ENCODE measurements at places on chromosomes 7 and 10.

GRCh38 chr7:34392972-34393371, 265.0 kb upstream of the NPSR1 start:
- no peak for DNase-seq

DNA sequence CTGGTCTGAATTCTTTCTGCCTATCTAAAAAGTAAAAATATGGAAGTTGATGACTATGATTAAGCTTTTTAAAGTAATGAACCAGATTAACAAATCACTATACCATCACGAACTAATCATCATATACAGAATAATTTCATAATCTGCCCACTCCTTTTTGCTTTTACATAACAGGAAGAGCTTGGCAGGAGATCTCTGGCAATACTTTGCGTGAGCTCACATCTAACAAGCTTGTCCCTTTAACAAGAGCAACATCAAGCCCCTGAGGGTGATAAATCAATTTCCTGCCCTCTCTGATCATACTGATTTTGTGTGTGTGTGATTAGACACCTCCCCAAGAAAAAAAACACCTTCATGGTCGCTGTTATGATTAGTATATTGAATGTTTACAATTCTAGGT, 143.5 kb upstream of the ASAH2 start:
- DNase-seq: no peak

GRCh38 chr10:16752099-16752498, 65.1 kb downstream of the RSU1 start:
- DNase-seq: no peak

DNA sequence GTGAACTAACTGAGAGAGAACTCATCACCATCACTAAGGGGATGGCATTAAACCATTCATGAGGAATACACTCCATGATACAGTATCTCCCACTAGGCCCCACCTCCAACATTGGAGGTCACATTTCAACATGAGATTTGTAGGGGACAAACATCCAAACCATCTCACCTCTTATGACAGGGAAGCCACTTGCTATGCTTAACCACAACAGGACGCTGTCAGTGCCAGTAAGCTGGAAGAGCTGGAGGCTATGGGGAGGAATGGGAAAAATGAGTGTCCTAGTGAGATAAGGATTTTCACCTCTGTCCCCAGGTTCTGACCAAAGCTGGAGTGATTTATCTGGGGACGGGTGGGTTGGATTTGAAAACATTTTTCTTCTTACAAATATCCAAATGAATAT, 17.6 kb downstream of the PLCE1 start:
- no peak for DNase-seq

- DNase-seq: no peak
These were observed 910 bp downstream of the ARHGAP19 start for GRCh38 chr10:97291357-97292096.

GRCh38 chr10:89867964-89868363, 166.6 kb downstream of the KIF20B start:
- no peak for DNase-seq

GRCh38 chr10:96387601-96388000, 28.8 kb upstream of the OPALIN start:
- DNase-seq: no peak

DNA sequence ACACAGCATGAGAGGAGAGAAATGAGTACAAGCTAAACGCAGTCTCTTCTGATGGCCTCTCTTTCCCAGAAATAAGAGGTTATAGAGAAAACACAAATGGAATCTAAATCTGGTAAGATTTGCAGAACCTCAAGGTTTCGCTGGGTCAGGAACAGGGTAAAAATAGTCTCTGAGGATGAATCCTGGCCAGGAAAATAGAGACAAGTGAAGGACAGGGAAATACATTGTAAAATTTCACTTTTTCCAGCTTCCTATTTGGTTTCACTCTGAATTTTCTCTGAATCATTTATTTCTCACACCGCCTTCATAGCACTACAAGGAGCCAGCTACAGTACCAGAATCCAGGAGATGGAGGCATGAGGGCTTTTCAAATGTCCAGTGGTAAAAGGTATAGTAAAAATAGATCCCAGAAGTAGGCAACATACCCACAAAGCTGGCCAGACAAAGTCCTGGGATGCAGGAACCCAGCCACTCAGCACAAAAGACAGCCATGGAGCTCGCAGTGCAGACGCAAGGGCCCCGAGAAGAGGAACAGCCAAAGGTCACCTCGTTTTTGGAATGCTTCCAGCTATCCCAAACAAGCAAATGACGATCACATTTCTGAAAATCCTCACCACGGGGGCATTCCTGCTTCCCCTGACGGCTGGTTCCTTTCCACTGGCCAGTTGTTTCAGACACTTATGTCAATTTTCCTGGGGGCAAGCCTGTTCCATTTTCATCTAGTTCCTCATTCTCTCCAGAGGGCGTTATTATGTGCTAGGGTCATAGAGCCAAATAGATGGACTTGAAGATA, 21.5 kb upstream of the IKZF1 start:
- DNase-seq: no peak

DNA sequence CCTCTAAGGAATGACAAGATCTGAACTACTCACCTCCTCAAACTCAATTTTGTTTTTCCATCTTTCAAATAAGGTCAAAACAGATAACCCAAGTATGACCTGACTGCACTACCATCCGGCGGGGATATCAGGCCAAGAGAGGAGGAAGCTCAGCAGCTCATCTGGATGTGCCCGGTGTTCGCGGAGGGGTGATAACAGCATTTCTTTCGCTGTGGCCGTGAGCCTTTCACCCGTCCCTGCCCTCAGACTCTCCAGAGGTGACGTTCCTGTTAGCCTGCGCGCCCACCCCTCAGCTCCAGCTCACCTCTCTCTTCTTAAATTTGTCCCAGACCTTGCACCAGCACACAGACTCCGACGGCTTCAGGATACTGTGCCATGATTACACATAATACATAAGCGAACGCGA, 526 bp downstream of the ZNF248 start:
- DNase-seq: no peak

- no peak for DNase-seq
These were observed 37.8 kb downstream of the AOAH start for GRCh38 chr7:36686499-36686898.

DNA sequence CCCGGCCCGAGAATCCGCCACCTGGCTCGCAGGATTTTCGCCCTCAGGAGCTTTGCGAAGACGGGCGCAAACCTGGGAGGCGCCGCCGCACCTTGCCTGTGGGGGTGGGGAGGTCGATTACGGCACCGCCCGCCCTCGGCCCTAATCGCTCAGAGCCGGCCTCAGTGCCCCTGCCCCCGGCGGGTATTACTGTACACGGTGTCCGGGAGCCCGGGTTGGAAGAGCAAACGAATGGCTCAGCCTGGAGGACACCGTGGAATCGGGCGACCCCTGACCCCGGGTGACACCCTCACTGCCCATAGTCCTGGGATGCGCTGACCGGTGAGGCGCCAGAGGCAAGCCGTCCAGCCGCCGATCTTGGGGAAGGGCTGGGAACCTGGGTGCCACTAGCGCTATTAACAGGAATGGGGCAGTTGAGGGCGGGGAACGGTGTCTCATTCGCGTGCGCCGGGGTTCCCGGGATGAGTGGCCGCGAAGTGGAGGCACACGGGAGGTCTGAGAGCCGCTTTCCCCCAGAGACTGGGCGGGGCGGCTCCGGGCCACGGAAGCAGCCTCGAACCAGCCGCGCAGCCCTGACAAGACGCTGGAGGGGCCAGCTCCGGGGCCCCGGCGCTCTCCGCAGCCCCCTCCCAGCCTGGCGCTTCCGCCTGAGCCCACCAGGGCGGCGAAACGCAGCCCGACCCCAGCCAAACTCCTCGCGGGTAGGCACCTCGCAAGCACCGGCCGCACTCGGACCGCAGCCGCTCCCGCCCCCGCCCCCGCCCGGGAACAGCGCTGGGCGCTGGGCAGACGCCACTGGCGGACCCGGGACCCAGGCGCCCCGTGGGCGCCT, 167.5 kb downstream of the NRF1 start:
- DNase-seq: no peak

DNA sequence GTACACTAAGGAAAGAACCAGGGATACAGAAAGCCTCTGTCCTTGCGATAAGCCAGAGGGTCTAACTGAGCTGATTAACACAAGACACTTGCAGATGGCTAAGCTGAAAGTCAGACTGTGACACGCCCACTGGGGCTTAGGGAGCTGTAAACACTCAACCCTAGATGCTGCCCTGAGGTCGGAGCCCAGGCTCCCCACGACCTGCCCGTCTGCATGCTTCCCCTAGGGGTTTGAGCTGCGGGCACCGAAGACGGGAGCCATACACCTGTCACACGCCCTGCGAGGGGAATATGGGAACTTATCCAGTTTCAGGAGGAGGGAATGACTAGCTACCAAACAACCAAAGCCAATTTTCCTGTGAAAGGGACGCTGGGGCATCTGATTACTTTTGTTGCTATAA, 96.0 kb downstream of the HTR5A start:
- DNase-seq: no peak

GRCh38 chr7:114100810-114101209, 182.0 kb upstream of the PPP1R3A start:
- DNase-seq: no peak

DNA sequence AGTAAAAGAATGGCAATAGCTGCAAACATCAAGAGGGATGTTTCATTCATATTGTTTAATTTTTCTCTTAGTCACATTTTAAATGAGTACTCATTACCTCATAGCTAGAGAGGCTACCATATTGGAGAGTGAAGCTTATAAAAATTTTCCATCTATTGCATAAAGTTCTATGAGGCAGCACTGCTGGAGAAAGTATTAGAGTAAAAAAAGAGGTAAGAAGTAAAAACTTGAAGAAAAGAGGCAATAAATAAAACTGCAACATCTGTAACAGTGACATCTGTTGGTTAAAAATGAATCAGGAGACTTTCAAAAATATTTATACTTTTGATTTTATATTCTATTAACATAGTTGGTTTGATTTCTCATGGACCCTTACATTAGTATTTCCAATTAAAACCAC, 284.5 kb upstream of the SEMA3D start:
- DNase-seq: no peak

DNA sequence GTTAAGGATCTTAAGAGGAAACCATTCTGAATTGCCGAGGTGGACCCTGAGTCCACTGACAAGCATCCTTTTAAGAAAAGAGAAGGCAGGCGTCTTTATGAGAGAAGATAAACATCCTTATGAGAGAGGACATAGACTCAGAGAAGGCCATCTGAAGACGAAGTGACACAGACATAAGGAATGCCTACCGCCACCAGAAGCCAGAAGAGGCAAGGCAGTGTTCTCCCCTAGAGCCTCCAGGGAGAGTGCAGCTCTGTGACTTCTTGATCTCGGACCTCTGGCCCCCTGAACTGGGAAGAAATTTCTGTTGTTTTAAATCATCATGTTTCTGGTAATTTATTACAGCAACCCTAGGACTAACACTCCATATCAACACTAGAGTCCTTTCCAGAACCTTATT, 25.2 kb upstream of the ING3 start:
- DNase-seq: no peak

- DNase-seq: no peak
These were observed 4.9 kb upstream of the PPIF start for GRCh38 chr10:79342295-79342761.

DNA sequence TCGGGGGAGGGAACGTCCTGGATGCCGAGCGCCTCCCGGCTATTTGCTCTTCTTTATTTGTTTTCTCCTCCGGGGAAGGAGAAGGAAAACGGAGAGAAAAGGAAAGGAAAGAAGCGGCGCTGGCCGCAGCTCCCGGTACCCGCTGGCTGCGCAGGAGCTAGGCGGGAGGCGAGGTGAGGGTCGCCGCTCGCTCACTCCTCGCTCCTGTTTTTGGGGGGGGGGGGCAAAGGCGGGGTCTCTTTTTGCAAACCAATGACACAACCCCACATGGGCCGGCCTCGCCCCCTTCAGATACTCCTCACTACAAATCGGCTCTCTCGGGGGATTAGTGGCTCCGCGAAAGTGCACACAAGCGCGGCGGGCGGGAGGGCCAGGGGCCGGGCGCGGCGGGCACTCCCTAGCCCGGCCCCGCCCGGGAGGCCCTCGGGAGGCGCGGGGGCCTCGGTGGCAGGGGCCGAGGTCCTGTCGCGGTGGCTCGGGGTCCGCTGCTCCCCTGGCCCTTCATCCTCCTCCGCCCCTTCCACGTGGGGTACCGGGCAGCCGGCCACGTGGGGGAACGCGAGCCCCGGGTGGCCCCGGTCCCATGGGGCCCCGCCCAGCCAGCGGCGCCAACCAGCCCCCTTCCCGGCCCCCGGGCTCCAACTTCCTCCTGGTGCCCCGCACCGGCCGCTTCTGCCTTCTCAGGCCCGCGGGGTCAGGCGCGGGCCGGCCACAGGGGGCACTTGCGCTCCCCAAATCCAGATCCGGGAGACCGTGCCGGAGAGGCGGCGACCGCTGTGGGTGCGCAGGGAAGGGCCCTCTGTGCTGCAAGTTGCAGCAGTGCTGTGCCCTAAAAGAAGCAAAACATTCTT, 718 bp upstream of the CTBP2 start:
- DNase-seq: no peak

DNA sequence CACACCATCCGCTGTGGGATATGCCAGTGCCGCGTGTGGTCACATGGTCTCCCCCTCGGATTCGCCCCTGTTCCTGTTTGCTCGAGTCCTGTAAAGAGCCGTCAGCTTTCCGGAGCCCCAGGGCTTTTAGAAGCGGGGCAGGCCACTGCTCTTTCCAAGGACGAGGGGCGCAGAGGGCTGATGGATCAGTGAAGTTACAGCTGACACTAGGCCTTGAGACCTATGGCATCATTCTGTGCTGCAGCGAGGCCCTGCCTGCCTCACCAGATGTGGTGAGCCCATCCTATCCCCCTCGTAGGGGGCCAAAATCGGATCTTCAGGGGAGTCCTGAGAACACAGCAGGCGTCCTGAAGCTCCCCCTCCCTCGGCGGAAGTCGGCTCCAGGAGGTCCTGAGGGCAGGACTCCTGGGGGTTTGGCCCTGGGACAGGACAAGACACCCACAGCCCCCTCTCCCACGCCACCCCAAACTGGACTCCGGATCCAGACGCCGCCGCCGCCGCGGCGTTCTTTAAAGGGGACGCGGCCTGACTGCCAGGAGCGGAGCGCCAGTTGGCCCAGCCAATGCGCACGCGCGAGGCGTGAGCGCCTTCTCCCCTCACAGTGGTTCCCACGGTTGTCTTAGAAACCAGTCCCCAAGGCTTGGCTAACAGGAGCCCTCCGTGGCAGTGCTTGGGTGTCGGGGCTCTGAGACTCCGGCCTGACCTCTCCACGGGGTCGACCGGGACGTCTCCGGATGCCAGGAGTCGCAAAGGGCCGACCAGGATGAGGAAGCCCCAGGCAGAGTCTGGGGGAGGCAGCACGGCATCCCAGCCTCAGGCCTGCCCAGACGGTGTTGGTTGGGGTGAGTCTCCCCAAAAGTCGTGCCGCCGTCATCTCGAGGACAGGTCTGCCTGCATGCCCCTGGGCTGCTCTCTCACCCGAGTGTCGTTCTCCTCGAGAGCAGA, 371.7 kb downstream of the ZNF716 start:
- DNase-seq: no peak

- DNase-seq: no peak
These were observed at the start of gene LIPN for GRCh38 chr10:88759366-88760101. LIPN (plus strand) TSS chr10:88760020; CDS start chr10:88761406, 1,386 bp downstream.

DNA sequence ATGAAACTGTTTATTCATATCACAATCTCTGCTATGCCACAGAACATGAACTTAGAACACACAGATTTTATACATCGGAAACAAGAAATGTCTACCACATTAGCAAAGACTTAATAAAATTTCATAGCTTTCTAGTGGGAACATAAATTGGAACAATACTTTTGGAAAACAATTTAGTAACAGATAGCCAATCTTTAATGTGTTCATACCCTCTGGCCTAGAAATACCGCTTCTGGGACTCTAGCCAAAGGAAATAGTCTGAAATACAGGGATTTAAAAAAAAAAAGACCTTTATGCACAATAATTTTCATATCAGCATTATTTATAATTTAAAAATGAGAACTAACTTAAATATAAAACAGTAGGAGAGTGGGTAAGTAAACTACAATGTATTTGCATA, 168.5 kb downstream of the PLXNA4 start:
- no peak for DNase-seq

Measured in activated CD8-positive, alpha-beta memory T cell treated with anti-CD3 and anti-CD28 coated beads for 1 hour (primary cell).